GM23248 (cell line): ENCODE measurements at places on chromosomes 2 and 18. TPM values are rescaled to one million over a fixed set of nuclear protein-coding genes. Genes with fewer than 3 reads are reported as not detected.

Gene PDE11A
- 0.34 and 0.75 TPM in 2 replicates for polyA plus RNA-seq

GRCh38 chr2:145230546-145230945 is 710.6 kb upstream of the ZEB2 start:
- peak; percentile 21 for DNase-seq

- no peak for DNase-seq
Observed at GRCh38 chr18:79753391-79753851, 44.3 kb upstream of the KCNG2 start.

DNA sequence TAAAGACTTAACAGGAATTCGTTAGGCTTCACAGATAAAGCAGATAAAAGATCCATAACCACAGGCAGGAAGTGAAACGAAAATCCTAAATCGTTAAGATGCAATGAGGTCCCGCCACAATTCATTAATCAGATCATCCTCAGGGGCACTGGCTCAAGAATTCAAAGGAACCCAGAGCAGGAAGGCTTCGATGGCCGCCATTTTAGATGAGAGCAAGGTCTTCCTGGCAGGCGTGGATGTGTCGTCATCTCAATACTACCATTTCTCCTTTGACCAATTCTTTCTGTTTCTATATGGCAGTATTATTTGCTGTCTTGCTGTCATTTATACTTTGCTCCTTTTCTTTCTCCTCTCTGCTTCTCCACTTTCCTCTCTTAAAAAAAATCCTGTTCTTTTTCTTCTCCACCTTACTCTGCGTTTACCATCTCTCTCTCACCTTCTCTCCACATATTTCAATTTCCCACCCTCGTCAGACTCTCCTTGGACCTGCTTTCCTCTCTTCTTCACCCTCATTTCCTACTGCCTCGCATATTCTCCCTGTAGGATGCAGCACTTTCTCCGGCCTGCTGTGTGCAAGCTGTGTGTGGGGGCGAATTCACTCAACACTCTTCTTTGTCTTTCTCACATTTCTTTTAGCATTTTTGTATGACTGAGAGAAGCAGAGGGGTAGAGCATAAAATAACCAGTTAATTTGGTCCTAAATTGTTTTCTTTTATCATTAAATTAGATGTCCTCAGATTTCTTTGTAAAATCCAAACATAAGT is 35.1 kb upstream of the LHCGR start:
- no peak for DNase-seq

GRCh38 chr2:2845806-2846315 is 514.8 kb upstream of the MYT1L start:
- no peak for DNase-seq

- no peak for DNase-seq
Observed at GRCh38 chr2:230929381-230930148, 4.5 kb upstream of the GPR55 start.
